ENCODE measurements at places on chromosomes 16 and 17.

GRCh38 chr16:75497558-75497957 lies 2.3 kb upstream of the CHST6 start:
- DNase-seq, result no peak

DNA sequence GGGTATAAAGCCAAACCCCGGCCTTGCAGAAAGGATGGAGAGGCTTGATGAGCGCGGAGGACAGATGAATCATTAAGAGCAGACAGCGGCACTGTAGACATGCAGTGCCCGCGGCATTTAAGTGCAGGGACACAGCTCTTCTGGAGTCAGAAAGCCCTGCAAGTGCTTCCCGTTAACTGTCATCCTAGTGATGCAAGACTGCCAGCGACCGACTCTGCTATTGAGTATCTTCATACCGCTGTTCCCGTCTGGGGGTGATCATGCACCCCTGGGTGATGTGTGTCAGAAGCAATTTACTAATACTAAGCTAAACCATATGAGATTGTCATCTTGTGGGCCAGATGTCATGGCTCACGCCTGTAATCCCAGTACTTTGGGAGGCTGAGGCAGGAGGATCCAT lies 101.0 kb downstream of the ABCC6 start:
- no peak for DNase-seq

DNA sequence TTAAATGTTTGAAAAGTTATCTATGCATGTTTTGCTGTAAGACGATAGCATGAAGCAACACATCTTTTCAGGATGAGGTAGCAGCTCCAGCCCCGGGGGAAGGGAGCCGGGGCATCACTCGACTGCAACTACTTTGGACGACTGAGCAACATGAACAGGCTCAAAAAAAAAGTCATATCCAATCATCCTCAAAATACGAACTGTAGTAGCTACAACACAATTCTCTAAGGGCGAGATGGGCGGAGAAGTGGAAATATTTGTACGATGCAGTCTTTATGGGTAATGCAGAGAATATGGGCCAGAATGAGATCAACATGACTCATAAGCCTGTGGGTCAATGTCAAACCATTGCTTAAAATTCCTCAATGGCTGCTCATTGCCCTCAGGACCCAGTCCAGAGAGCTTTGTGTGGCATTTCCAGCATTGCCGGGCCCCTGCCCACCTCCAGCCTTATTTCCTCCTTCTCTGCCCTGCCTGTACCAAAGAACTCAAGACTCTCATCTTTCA lies 17.7 kb upstream of the SMURF2 start:
- DNase-seq, result no peak

DNA sequence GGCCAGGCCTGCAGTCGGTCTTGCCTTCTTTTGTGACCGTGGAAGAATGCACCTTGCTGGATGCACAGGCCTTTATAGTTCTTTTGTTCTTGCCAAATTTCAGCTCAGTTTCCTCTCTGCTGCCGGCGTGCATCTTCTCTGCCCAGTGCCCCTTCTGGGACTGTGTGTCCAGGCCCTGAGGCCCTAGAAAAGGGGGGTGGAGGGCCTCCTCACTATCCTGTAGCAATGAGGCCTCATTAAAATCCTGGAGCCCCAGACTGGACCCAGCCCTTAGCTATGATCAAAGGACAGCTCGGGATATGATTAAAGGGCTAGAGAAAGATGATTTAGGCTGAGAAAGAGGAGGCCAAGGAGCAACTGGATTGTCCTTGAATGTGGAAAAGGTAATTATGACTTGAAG lies 229.8 kb downstream of the SEC14L1 start:
- no peak for DNase-seq

DNA sequence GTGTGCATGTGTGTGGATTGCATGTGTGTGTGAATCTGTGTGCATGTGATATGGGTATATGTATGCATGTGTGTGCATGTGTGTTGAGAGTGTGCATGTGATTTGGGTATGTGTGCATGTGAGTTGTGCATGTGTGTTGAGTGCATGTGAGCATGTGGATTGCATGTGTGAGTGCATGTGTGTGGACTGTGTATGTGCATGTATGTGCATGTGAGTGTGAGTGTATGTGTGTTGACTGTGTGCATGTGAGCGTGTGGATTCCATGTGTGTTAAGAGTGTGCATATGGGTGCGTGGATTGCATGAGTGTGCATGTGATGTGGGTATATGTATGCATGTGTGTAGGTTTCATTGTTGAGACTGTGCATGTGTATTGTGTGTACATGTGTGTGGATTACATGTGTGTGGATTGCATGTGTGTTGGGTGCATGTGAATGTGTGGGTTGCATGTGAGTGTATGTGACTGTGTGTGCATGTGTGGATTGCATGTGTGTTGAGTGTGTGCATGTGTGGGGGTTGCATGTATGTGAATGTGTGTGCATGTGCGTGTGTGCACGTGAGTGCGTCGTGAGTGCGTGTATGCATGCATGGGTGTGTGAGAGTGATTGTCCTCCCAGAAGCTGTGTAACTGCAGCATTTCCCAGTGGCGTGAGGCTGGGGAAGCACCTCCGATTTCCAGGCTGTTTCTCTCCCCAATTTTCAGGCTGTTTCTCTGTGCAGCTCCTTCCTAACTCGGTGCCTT lies 19.4 kb downstream of the C1QTNF1 start:
- DNase-seq, result no peak

- peak; percentile 47 for DNase-seq
Observed at GRCh38 chr17:81868674-81869220, 2.4 kb downstream of the ARHGDIA start.

GRCh38 chr17:68596411-68596945 lies 4.7 kb downstream of the FAM20A start:
- no peak for DNase-seq

- DNase-seq, result peak; percentile 46
Observed at GRCh38 chr17:63911657-63912100, 621 bp upstream of the CSHL1 start.
